Inflammatory macrophage treated with lipopolysaccharide for 1 hour (primary cell): ENCODE measurements at places on chromosomes 4 and X.

DNA sequence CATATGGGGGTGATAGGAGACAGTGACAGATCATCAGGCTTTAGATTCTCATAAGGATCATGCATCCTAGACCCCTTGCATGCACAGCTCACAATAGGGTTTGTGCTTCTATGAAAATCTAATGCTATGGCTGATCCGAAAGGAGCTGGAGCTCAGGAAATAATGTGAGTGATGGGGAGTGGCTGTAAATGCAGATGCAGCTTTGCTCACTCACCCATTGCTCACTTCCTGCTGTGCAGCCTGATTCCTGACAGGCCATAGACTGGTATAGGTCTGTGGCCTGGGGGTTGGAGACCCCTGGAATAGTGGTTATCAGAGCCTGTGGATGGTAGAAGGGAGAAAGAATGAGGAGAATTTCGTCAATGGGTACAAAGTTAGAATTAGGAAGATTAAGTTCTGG, 2751.1 kb downstream of the ARAP2 start:
- no peak for DNase-seq

- no peak for DNase-seq
These were observed 190.6 kb downstream of the GC start for GRCh38 chr4:71593311-71593710.

DNA sequence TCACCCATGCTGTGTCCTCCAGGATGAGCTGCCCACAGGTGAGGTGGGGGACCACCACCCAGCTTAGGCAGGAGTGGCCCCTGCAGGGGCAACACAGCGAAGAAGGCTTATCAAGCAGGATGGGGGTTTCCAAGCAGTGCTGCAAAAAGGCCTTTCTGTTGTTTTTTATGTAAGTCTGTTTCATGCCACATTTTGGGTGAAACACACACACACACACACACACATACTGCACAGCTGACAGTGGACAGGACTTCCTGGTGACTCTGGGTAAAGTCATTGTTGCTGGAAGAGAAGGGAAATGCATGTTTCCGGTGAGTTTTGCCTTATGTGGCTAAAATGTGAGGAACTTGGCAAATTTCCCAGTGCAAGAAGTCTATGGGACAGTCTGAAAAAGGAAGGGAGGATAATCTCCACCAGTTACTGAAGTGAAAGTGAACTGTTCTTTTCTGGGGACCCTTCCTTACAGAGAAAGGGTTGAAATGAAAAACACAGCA, 119.2 kb downstream of the IRF2 start:
- DNase-seq = peak; percentile 96

DNA sequence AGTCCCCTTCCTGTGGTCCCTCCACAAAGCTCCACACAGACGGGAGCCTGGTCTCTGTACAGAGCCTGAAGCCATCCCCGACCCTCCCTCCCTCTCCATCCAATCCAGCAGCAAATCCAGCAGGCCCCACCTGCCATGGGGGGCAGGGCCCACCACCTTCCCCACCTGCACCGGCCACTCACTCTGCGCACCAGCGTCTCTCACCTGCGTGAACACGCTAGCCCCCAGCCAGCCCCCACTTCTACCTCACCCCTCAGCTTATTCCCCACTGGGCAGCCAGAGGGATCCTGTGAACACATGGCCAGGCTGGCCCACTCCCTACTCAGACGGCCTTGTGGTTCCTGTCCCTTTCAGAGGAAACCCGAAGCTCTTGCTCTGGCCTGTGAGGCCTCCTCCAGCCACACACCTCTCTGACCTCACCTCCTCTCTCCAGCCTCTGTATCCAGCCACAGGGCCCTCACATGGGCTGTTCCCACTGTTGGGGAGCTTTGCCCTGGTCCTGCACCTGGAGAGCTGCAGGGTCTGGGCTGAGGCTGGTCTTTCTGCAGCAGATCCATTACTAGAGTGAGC, 70.9 kb downstream of the WFS1 start:
- no peak for DNase-seq

DNA sequence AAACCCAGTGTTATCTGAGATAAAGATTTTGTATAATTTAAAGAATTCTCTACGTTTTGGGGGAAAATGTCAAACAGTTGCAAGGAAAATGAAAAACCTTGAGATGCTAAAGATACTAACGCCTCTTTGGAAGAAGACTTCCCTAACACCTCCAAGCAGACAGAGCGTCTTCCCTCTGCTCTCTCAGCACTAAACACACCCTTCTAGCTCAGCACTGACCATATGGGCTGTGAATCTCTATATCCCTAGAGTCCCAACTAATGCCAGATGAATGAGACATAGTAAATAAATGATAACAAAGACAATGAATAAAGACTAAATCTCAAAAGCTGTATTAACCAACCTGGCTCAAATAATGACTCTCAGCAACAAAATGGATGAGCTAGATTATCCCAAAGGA, 13.3 kb downstream of the FUNDC1 start:
- DNase-seq = no peak

DNA sequence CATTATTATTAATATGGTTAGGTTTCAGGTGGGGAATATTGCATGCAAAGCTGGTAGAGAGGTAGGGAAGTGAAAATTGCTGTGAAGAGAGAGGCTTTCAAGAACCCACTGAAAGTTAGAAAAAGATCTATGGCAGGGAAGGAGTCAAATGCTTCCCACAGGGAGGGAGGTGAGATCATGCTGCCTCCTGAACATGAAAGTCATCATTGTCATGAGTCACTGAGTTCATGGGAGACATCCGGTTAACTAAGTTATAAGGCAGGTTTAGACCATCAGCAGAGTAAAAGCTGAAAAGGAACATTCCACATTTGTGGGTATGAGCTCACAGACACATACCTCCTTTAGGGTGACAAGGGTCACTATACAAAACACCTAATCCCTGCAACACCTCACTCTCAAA, 16.2 kb downstream of the GATB start:
- no peak for DNase-seq

DNA sequence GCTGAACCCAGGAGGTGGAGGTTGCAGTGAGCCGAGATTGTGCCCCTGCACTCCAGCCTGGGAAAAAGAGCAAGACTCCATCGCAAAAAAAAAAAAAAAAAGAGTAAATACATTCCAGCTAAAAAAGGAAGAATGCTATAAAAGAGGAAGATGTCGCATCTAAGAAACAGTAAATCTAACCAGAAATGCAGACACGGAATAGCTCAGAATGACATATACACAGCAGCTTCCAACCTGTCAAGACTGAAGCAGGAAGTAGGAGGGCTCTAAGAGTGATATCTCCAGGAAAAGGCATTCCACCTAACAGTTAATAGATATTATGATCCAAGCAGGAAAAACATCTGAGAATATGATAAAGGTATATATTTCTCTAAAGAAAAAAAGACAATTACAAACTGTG, 16.0 kb downstream of the CLOCK start:
- DNase-seq = no peak

GRCh38 chr4:64882311-64883086, 473.2 kb upstream of the TECRL start:
- DNase-seq = no peak

DNA sequence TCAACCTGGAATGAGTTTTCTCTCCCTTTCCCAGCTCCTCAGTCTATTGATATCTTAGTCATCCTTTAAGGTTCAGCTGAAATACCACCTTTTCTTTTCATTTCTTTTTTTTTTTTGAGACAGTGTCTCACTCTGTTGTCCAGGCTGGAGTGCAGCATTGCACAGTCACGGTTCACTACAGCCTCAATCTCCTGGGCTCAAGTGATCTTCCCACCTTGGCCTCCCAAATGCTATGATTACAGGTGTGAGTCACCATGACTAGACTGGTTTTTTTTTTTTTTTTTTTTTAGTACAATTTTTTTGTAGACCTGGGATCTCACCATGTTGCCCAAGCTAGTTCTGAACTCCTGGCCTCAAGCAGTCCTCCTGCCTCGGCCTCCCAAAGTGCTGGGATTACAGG, 28.9 kb downstream of the AFF1 start:
- no peak for DNase-seq

DNA sequence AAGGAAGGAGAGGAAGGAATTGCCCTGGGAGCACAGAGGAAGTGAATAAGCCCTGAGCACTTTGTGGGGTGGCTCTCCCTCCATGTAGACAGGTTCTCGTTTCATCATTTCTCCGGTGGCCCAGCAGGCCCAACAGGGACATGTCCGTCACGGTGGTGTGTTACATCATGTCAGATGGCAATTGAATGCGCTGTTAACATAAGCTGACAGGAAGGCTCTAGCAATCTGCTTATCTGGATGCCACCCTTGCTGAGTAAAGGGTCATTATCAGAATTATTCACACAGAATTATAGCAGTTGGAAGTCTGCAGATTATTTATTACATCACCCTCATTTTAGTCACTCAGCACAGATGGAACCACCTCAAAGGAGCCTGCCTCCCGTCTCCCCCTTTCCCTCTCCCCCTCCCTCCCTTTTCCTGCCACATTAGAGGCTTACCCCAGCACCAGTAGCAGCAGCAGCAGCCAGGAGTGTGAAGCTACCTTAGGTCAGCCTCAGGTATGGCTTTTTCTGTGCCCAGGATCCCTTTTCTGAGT, 124.3 kb upstream of the TRIM2 start:
- no peak for DNase-seq

- DNase-seq = no peak
These were observed 1.4 kb downstream of the CPLX1 start for GRCh38 chr4:824461-825062.

GRCh38 chr4:68693325-68694075, 23.0 kb upstream of the UGT2B15 start:
- DNase-seq = no peak

- DNase-seq = no peak
These were observed 90.8 kb downstream of the PPP2R2C start for GRCh38 chr4:6381571-6382123.

DNA sequence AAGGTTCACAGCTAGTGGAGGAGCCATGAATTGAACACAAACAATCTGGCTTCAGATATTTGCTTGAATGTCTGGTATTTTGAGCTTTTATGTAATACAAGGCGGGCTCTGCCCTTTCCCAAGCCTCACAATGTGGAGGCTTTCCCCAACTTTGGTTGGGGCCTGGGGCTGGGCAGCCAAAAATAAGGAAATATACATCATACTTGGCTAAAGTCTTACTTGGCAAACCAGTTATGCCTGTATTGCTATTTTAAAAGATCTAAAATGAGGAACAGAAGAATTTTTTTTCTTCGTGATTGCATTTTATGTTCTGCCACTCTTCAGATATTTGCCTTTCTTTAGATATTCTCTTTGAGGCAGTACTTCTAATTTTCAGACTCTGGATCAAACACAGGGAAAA, 26.1 kb downstream of the ARFIP1 start:
- DNase-seq = no peak

GRCh38 chr4:183297675-183298074, 22.4 kb downstream of the CLDN22 start:
- DNase-seq = no peak

DNA sequence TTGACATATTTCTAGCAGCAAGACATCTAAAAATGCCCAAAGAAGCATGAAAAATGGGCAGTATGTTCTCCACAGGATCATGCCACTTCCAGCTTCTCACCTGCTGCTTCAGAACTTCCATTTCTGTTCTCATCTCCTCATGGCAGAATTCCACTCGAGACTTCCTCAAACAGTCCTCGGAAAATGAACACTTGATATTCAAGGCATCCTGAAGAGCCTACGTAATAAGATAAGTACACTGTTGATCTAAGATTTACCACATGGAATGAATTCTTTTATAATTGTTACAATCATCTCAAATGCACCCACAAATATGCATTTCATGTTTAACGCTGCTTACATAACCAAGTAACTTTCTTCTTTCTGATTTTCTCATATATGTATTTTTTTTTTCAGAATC, 14.1 kb downstream of the TNIP3 start:
- no peak for DNase-seq

DNA sequence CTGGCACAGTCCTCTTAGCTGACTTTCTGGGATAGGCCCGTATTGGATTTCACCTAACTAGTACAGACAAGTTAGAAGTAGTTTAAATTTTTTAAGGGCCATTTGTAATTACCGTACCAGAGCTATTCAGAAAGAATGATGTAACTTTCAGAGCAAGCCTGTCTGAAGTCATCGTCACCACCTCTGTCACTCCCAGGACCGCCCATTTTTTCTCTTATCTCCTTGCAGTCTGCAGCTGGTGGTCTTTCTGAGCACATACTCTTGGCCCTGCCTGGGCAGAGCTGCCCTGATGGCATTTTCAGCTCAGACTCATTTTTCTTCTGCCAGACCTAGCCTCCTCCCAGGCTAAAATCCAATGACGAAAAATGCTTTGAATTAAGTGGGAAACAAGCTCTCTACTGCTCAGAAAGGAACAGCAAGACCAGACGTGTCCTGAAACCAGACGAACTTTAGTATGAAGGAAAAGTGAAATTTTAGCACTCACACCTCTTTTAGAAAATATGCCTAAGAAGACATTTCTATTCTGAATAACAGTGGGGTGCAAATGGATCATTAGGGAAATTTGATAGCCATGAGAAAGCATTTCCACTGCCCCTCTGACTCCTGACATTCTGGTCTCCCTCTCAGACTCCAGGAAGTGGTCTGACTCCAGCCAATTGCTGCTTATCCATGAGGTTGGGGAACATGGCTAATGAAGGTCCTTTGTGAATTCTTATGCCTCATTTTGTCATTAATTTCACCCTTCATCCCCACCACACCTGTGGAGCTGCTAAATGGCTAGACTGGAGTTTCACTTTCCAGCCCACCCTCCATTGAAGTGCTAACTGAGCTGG, 162.4 kb upstream of the GYPA start:
- DNase-seq = no peak

GRCh38 chr4:41148931-41149330, 65.4 kb downstream of the APBB2 start:
- no peak for DNase-seq

- DNase-seq = no peak
These were observed 132.8 kb downstream of the DLG3 start for GRCh38 chrX:70577442-70577841.

DNA sequence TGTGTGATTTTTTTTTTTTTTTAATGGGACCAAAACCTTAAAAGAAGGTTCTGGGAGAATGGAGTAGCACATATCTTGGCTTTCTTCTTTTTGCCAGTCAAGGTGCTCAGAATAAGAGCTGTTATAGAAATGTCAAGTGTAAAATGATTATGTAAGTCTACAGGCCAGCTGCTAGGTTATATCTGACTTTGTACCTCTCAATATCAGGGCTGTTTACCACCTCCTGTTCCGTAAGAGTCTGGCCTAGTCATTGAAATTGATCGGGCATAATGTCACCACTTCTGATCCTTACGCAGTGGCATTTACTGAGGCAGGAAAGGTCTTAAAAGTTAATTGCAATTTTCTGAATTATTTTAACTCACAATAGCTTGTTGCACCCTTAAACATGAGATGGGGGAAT, 41.1 kb downstream of the LIMCH1 start:
- no peak for DNase-seq

- no peak for DNase-seq
These were observed 45.8 kb downstream of the TSPAN5 start for GRCh38 chr4:98612318-98613250.

DNA sequence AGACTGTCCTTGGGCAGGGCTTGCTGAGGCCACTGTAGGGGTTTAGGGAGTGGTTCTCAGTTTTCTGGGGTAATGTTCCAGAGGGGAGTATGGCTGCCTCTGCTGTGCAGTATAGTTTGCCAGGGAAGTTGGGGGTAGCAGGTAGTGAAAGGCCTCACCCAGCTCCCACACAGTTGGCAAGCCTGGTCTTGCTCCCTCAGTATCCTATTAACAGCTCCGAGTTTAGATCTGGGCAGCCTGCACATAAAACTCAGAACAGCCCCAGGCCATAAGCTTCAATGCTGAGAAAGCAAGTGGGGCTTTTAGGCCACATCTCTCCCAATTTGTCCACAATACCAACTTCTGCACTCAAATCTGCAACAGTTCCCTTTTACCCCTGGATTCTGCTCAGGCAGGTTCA, 205.2 kb downstream of the GALNTL6 start:
- no peak for DNase-seq

GRCh38 chr4:19793831-19794230, 457.9 kb upstream of the SLIT2 start:
- no peak for DNase-seq

- no peak for DNase-seq
These were observed 194.7 kb downstream of the STIM2 start for GRCh38 chr4:27055221-27055760.
